Activated T-cell treated with anti-CD3 and anti-CD28 coated beads, Interleukin-2, amount 50 U/mL, for 24 hours (primary cell): ENCODE measurements at places on chromosomes 5 and 9.

DNA sequence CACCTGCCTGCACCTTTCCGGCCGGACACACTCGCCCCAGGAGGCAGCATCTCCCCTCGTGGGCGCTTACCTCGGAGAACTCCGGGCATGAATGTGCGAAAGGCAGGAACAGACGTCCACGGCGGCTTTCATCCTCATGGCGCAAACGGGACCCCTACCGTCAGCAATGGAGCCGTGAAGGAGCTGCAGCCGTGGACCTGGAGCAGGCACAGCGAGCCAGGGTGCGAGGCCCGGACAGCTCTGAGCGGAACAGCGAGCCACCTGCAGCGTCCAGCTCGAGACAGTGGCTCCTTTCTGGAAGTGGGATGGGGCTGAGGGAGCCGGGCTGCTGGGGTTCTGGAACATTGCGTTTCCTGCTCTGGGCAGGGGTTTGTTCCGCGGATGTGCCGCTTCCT lies 7.8 kb upstream of the SLC6A19 start:
- DNase-seq, result no peak

DNA sequence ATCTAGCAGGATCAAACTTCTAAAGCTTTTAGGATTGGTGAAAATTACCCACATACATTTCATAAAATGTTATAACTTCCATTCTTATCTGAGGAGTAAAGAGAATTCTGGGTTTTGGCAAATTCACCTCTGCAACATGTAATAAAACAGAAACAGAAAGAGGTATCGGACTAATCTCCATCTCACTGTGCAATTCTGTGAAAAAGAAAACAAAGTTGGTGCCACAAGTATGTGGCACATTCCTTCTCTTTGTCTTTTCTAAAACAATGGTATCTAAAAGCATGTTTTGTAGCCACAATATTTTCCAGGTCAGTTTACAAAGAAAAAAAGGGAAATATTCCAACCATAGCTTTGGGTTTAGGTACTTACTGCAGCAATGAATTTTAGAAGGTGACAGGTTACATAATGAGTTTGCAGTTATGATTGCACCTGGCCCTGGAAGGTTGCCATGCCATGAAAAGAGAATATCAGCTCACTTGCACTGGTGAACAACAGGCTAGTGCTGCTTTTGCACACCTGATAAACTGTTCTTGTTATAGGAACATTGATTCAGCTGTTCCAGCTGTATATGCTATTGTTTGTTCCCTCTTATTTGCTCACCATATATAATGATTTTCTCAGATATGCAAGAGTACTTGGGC lies 491.3 kb upstream of the MEF2C start:
- DNase-seq, result no peak

DNA sequence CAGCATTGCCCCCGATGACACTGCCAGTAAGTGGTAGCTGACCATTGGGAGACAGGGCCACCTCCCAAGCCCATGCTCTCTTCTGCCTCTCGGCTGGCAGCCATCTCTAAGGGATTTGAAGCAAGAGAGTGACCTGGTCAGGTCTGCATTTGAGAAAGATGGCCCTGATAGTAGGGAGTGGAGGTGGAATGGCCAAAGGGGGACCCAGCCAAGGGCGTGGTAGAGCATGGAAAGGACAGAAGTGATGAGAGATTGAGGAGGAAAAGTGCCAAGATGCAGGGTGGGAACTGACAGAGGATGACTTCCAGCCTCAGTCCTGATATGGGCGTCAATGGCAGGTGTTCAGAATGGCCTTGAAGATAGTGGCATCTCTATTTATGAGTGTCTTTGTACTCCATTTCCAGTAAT lies 9.0 kb downstream of the ABL1 start:
- no peak for DNase-seq

- DNase-seq, result no peak
These were observed 77.2 kb downstream of the SLCO6A1 start for GRCh38 chr5:102421647-102422046.

DNA sequence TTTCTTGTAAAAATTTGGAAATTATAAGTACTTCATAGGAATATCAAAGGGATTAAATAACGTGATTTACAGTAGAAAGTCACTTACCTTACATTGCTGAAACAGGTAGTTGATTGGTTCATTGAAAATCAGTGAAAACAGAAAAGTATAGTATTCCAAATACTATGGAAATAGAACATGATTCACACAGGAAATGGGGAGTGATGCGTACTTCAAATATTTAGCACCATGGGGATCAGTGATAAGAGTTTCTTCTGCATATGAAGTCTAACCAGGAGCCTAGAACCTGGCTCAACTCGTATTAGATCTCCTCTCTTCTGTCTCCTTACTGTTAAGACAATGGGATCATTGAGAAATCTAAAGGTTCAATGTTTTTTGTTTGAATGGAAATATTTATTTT lies 133.3 kb downstream of the FAM174A start:
- no peak for DNase-seq

DNA sequence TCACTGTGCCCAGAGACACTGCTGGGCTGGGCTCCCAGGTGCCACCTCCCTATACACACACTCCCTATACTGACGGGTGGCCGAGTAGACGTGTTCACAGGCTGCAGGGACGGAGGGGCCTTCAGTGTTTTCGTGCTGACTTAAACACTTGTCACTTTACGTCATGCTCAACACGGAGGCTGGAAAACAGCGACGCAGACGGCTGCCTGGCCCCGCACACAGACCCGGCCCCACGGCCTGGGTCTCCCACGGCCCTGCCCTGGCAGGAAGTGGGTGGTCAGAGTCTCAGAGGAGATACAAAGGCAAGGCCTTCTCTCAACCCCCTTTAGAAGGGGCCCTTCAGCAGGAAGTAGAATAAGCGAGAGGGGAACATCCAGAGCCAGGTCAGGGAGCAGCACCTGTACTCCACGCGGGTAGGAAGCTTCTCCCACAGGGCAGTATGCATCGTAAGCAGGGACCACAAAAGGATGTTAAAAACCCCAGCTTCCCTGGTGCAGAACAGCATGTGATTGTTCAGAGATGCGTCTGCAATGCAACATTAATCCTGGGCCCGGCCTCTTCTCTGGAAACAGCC lies 11.9 kb upstream of the TBC1D9B start:
- no peak for DNase-seq

DNA sequence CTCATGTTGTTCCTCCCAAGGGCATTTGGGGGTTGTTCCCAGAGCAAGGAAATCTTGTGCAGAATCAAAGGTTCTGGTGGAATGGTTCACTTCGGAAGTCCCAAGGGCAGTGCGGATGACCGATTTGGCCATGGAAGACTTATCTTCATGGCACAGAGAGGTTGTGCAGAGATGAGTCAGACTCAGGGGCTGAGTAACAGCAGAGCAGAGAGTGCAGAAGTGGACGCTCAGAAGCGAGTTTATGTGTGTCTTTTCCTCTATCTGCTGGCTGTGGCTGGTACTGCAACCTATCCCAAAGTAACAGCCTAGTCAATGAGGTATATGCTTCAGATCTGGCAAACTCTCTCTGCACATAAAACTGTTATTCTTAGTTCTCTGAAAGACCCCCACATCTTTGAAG lies 118.1 kb downstream of the DPYSL3 start:
- no peak for DNase-seq
